G401 (cell line): ENCODE measurements at places on chromosomes 6 and 20. TPM values are rescaled to one million over a fixed set of nuclear protein-coding genes. Genes with fewer than 3 reads are reported as not detected.

DNA sequence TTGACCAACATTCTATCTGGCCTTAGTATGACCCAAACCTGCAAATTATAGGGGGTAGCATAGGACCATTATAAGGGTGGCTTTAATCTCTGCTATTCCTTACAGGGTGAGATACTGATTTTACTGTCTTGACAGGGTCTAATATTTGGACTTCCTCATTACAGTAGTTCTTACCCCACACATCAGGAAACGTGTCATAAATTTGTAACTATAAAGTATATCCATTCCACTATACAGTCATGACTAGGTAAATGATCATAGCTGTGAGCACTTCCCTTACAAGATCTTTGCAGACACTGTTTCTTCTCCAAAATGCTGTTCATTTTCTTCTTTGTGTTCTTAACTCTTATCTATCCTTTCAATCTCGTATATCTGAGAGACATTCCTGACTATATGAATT lies 518.7 kb upstream of the RNF217 start:
- DNase-seq = no peak

- no peak for DNase-seq
These were observed 45.1 kb upstream of the DSP start for GRCh38 chr6:7496266-7496875.

DNA sequence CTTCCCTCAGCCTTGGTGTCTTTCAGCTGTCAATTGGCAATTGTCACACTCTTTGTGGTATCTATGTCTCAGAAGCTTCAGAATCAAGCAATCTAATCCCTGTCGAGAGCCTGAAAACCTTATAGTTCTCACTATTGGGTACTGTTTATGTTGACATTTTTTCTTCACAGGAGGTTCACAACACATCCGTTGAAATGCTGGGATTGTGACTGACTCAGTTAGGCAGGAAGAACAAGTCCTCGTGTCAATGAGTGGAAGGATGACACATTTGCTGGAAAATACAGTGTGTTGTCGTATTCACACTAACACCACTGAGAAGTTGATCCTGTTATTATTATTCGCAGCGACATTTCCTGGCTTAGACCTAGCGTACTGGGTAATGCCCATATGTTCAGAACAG lies 163.9 kb upstream of the CITED2 start:
- DNase-seq = no peak

DNA sequence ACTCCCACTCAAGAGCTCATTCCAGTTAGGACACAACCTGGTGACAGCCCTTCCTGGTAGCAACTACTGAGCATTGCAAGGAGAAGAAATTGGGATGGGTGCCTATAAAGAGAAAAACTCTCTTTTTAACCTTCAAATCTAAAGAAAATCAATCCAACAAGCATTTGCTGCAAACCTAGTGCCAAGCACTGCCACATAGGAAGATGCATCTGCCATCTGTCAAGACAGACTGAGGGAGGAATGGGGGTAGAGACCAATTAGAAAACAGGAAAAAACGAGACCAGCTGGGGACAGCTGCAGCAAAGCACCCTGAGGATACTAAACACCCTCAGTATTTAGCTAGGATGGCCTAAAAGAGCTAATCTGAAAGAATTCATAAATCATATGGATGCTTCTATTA lies 27.9 kb downstream of the HLA-DMB start:
- no peak for DNase-seq

- DNase-seq = no peak
These were observed 49.4 kb upstream of the CD83 start for GRCh38 chr6:14068133-14068532.

- DNase-seq = no peak
These were observed 456.8 kb upstream of the GJE1 start for GRCh38 chr6:141675957-141676356.

DNA sequence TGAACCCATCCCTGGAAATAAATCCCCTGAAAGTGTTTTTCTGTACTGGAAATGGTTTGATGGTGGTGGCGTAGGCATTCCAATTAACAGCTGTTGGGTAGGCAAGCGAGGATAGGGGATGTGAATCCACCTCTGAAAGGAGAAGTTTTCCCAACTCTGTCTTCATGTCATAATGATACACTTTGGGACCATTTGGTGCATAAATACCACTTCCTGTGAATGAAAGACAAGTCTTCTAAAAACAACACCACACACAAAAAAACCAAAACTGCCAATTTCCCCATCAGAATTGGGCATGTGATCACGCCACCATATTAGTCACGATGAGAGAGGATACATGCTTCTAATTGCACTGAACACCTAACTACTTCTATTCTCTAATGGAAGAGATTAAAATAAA lies 6.4 kb downstream of the VNN2 start:
- DNase-seq = no peak

GRCh38 chr20:4972506-4973251 lies 28.6 kb downstream of the SLC23A2 start:
- no peak for DNase-seq

DNA sequence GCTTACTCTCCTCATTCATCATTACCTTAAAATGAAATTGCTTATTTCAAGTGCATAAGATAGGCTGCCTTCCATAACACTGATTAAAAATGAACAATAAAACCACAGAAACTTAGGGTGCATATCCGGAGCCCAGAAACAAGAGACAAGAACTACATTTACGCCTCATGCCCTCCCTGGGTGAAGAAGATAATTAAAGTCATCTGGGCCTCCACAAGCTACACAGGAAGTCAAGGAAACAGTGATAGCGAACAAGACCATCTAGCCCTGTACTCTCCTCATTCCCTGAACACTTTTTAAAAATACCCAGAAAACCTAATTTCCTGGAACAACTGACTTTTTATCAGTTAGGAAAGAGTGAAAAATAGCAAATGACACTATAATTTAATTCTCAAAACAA lies 6.3 kb downstream of the SOD2 start:
- no peak for DNase-seq

DNA sequence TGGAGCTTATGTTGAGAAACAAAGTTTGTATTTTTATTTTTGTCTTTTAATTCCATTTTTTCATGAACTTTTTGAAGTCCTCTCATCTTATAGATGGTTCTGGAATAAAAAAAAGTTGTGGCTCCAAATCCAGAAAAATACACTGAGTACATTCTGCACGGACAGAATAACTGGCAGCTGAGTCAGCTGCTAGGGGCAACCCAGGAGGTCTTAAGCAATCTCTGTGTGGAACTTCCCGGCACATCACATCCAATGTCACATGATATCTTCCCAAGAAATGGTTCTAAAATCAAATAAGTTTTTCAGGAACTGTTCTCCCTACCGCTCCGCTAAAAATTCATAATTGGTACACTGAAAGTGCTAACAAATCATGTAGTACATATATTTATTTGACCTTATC lies 29.8 kb downstream of the SLC13A3 start:
- DNase-seq = no peak

DNA sequence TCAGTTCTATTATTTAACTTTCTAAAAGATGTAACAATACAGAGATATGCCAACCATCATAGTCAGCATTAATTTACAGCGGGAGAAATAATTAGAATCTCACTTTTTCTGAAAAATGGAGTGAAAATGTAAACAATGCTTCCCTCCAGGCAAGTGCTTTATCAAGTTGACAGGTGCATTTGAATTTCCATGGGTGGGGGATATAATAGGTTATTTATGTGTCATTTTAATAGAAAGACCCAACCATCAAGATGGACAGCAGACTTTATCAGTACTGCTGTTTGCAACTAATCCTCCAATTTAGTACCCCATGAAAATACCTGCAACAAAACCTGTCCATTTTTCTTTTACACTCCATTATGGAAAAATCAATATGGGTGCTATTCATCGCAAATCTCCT lies 780.1 kb downstream of the TFAP2A start:
- no peak for DNase-seq

GRCh38 chr6:108873971-108874370 lies 25.7 kb downstream of the ARMC2 start:
- no peak for DNase-seq

DNA sequence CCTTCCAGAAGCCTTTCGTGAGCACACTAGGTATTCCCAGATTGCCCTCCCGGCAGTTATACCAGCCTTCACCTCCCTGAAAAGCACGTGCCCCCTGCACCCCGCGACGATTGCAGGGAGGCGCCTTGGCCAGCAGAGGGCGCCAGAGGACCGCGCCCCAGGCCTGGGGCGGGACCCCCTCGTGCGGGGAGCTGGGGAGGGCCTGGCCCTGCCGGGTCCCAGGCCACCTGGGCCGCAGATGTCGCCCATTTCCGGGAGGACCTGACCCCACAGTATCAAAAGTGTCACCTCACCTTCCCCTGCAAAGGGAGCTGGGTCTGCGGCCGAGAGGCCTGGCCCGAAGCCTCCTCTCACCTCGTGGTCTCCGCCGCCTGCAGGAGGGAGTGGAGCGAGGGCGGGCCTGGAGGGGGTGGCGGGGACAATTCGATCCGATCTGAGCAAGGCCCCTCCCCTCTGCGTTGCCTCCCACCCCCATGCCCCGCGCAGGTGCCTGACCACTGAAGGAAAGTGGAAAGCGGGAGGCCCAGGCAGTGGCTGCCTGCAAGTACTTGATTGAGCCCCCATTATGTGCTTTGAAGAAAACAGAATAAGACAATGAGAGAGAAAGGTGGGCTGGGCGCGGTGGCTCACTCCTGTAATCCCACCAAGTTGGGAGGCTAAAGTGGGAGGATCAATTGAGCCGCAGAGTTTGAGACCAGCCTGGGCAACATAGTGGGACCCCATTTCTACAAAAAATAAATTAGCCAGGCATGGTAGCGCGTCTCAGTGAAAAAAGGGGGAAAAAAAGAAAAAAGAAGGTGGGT lies 3.5 kb upstream of the SNAI1 start:
- peak; percentile 23 for DNase-seq

DNA sequence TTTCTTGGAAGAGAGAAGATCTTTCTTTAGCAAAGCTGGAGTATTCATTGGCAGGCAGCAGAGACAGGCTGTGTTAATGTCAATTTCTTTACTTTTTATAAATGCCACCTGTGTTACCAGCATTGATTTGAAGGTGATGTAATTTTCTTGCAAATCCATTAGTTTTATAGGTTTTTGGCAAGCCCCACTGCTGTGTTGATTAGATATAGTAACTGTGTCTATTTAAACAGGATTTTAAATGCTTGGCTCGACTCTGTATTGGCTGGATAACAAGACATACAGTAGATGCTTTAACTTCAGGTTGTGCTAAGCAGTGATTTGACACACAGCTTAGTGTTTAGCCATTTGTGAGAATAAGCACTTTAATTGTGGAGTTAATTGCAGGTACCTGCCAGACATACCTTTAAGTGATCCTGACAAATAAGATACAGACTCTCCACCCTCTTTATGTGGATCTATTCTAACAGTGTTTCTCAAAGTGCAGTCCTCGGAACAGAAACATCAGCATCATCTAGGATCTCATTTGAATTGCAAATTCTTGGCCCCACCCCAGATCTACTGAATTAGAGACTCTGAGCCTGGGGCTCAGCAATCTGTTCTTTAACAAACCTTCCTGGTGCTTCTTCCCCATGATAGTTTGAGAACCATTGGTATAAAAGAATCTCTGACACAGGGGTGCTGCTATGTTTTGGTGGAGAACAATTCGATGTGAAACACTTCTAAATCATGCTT lies 397.5 kb downstream of the HDGFL1 start:
- peak; percentile 22 for DNase-seq

DNA sequence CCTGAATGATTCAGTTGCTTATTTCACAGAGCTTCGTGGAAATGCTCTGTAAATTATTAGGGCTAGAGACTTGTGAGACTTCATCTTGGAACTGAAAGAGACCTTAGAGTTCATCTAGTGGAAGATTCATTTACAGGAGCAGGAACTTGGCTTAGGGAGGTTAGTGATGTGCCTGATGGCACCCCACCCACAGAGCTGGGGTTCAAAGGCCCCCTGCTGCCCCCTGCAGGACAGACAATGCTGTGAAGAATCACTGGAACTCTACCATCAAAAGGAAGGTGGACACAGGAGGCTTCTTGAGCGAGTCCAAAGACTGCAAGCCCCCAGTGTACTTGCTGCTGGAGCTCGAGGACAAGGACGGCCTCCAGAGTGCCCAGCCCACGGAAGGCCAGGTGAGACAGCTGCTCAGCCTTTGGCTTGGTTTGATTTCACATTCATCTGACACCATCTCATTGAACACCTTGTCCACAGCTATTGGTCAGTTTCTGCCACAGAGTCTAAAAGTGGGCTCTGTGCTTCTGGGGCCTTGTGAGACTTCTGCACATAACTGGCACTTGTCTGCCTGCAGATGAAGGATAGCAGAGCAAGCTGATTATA lies 25.1 kb downstream of the MYBL2 start:
- DNase-seq = peak; percentile 27

GRCh38 chr20:23080521-23080920 lies 5.6 kb downstream of the CD93 start:
- no peak for DNase-seq

GRCh38 chr6:90186637-90187371 lies 109.8 kb downstream of the BACH2 start:
- no peak for DNase-seq

DNA sequence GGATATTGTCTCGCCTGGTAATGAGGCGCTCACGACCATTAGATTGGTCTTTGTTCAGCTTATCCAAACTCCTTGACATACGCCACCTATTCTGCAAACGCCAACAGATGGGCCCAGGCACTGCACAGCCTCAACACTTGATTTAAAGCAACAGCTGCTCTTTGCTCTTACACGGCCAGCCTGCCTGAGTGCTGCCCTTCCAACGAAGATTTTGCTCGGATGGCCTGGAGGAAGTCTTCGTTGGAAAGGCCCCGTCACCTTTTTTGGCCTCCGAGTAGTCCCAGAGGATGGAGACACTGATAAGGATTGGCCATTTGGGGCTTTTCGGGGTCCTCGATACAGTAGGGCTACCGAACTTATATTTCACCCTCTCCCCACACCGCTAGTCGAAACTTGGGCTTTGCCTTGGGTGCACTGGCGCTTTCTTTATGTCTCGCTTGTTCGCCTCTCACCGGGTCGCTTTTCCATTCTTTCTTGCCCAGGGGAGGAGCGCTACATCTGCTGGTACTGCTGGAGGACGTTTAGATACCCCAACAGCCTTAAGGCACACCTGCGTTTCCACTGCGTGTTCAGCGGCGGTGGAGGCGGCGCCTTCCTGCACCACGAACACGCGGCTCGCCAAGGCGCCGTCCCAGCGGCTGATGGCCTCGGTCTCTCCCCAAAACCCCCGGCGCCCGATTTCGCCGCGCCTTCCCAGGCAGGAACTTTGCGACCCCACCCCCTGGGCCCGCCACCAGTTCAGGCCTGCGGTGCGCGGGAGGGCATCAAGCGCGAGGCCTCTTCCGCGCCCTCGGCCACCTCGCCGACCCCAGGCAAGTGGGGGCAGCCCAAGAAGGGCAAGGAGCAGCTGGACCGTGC lies 6.1 kb downstream of the PRDM13 start:
- DNase-seq = no peak

- DNase-seq = no peak
These were observed 7.0 kb downstream of the COX4I2 start for GRCh38 chr20:31644701-31645100.

The SEL1L2 gene
- not detected in 2 replicates for total RNA-seq

The DPPA5 gene
- total RNA-seq = not detected in 2 replicates

The MAP7 gene
- not detected in 2 replicates for total RNA-seq

The IMPG1 gene
- not detected in 2 replicates for total RNA-seq

The PREX1 gene
- 6.1 and 8.9 TPM in 2 replicates for total RNA-seq

The RNF182 gene
- 0.31 and 1.9 TPM in 2 replicates for total RNA-seq

The PSMB9 gene
- 20.2 and 26.0 TPM in 2 replicates for total RNA-seq
